ENCODE measurements at places on chromosomes 11 and 22. TPM values are rescaled to one million over a fixed set of nuclear protein-coding genes. Genes with fewer than 3 reads are reported as not detected.
A peak's percentile ranks its signal among the peaks of the same experiment; 100 is the strongest.

Gene MMP13
- total RNA-seq = not detected

Gene DEFB131B
- not detected for total RNA-seq

- DNase-seq = no peak
Observed at GRCh38 chr11:9756461-9756860, 92.6 kb downstream of the SWAP70 start.

Gene LRRC10B
- total RNA-seq = not detected

GRCh38 chr11:128469220-128469619, 118.1 kb downstream of the ETS1 start:
- no peak for DNase-seq

Gene FAM180B
- total RNA-seq = not detected

- no peak for DNase-seq
Observed at GRCh38 chr22:44180706-44181032, at the start of gene PARVG. TSS of gene PARVG (plus strand) at chr22:44180925. CDS start at chr22:44183330, 2,405 bp downstream.

- DNase-seq = no peak
Observed at GRCh38 chr11:76379807-76380158, 1.1 kb downstream of the THAP12 start.

DNA sequence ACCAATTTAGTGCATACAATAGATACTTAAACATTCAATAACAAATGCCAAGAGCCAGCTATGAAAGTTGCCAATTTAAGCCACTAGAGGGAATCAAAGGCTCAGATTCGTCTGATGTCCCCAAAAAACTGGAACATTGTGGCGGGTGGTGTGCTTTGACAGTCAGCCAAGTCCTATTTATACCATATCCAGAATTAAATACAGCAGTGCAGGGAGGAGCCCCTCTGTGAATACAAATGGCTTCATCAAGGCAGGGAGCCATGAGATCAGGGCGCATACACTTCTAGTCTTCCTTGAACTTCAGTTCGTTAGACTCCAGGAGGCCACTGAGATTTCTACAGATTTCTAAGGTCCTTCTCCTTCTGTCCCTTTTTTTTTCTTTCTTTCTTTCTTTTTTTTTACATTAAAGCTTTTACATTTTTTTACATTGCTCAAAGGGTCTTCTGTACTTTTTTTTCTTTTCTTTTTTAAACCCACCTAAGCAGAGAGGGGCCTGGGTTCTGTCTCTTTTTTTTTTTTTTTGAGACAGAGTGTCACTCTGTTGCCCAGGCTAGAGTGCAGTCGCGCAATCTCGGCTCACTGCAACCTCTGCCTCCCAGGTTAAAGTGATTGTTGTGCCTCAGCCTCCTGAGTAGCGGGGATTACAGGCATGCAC, 41.5 kb upstream of the HSPA8 start:
- DNase-seq = peak; percentile 44

DNA sequence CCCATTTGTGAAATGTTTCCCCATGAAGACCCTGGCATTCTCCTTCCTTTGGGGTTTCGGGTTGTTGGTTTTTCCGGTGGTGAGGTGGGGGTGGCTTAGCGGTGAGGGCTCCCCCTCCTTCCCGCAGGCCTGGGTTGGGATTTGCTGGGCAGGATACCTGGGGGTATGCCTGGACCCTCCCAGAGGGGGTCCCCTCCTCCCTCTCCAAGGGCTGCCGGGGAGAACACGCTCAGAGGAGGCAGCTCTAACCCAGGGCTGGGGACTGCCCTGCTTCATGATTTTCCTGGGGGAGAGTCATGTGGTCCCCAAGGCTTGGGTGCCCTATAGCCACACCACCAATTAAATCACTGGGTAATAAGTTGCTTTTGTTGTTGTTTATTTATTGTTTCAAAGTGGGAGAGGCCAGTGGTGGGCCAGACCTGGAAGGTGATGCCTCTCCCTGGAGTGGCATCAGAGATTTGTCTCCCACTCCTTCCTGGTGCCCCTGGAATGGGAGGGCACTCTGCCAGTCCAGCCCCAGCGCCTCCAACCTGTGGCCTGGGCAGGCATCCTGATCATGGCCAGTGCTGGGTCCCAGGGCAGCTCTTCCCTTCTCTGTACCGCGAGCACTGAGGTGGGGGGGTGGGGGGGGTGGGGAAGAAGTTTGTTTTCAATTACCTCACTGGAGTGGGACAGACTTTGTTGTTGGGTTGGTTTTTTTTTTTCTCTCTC, 1.3 kb upstream of the CLCF1 start:
- peak; percentile 54 for DNase-seq

Gene CASP1
- total RNA-seq = 4.1 TPM

Gene SLN
- not detected for total RNA-seq

DNA sequence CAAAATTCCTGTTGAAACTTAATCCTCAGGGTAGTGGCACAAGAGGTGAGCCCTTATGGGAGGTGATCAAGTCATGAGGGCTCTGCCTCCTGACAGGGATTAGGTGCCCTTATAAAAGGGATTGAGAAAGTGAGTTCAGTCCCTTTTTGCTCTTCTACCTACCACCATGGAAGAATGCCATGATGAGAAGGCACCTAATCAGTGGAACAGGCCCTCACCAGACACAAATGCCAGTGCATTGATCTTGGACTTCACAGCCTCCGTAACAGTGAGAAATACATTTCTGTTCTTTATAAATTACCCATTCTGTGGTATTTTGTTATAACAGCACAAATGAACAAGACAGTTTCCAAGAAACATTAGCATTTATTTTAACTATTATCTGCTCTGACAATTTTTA, 81.0 kb upstream of the MTMR2 start:
- no peak for DNase-seq

DNA sequence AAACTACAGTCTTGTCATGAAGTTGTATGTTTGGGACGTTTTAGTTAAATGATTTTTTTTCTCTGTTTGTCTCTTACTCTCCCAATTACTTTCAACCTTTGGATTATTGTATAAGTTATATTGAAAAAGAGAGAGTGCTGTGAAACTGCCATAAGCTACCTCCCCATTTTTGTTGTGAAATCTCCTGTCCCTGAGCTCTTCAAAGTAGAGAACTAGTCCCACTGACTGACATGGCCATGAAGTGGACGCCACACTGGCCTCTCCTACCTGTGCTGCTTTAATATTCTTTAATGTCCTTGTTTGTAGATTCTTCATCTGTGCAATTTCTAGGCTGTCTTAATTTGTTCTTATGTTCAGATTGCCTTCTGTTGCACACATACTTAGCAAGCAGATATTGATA, 56.3 kb downstream of the PPFIA1 start:
- peak; percentile 28 for DNase-seq

GRCh38 chr11:74138572-74138971, 32.2 kb downstream of the C2CD3 start:
- peak; percentile 81 for DNase-seq

Gene DRD4
- total RNA-seq = not detected

GRCh38 chr11:104338186-104338585, 174.2 kb upstream of the PDGFD start:
- DNase-seq = no peak

Gene OR2D2
- not detected for total RNA-seq

DNA sequence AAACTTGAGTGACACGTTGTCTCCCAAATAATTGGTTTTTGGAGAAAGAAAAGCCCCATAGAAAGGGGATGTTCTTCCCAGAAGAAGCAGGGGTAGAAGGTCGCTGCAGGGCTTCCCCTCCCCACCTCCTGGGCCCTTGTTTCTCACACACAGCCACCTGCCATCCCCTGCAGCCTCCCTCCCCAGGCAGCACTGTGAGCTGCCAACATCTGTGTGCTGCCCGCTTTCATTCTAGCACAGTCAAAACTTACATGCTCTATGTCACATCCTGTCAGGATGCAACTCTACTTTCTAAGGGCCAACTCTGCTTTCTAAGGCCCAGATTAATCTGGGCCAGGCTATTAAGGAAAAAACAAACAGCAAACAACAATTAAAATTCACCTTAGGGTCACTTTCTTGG, 309.4 kb upstream of the ZC3H12C start:
- DNase-seq = no peak

DNA sequence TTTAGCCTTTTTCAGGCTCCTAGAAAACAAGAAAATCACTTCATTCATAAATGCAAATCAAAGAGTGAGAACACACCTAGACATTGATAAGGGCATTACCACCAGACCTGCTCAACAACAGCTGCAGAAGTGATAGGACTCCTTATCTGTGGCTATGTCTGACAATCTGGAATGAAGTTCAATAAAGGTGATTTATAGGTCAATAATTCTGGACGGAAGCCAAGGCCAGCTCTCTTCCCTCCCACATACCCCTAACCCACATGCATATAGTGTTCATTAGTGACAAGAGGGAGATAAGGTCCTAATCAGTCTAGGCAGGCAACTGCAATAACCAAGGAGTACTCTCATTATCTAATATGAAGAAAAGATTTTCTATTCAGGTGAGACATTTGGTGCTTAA, 111.3 kb downstream of the ETS1 start:
- DNase-seq = no peak

- DNase-seq = peak; percentile 89
Observed at GRCh38 chr11:130383344-130384211, 44.8 kb downstream of the ADAMTS8 start.

- no peak for DNase-seq
Observed at GRCh38 chr22:40347300-40347699, 1.0 kb downstream of the ADSL start.

Gene KDM4D
- total RNA-seq = 0.41 TPM

DNA sequence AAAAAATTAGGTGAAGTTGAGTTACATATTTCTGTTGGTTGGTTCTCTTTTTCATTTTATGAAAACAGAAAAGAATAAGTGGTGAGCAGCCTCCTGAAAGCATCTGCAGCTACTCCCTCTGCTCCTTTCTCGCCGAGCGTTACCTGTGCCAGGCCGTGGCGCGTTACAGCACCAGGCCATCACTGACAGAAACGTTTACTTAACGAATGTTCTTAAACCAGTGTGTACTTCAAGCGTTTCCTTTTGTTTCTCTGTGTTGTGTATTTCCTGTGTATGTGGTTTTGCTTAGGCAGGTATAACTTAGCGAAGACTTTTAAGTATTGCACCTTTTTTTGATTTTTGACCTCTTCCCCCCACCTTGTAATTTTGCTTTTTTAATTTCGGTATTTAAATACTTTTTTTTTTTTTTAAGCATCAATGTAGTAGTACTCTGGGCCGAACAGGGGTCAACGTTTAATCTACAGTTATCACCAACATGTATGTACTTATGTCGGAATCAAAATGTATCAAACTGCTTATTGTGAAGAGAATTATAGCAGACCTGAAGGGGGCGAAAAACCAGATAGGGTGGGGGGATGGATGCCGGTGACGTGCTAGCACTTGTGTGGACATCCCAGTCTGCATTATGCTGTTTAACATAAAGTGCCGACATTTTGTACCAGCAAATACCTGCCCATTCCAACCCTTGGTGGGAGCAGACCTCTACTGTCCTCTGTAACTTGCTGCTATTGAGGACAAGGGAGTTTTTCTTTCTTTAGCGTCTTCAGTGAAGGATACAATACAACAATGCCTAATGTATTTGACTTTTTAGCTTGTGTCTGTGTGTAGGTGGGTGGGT, 21.6 kb upstream of the ADSL start:
- no peak for DNase-seq

DNA sequence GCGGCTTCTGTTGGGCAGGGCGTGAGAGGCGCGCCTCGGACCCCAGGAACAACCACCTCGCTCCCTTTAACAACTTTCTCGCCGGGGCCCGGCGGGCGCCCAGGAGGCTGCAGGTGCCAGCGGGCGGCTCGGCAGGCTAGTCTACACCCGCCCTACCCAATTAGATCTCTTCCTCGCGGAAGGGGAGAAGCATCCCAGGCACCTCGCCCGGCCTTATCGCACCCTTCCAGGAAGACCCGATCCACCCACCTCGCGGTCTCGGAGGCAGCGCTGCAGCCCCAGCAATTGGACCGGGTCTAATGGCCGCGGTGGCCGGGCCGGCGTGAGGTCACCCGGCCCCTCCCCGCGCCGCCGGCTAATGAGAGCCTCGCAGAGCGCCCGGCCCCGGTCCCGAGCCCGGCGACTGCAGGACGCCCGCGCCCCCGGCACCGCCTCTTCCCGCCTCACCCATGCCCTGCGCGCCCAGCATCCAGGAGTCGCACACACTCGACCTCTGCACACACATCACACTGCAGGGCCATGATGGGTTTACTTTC, at the start of gene PLAAT3:
Gene PLAAT3, minus strand, starts transcription at position 298 of the 536 bp plus-strand sequence. CDS start 419 bp downstream, outside the sequence.
- DNase-seq = peak; percentile 77

Gene C11orf97
- total RNA-seq = not detected

DNA sequence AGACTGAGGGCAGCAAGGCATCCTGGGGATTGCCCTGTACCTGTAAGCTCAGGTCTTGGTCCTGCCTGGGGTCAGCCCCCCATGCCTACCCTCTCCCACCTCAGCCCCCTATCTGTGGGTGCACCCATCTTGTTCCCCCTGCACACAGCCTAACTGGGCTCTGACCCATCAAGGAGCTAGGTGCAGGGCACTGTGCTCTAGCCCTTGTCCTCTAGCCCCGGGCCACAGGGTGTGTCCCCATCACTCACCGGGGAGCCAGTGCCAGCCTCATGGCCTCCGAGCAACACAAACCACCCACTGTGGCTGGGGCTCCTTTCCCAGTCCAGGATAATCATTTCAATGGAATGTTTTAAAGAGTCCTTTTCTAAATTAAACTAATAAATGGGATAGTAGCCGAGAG, 293.9 kb upstream of the PLET1 start:
- no peak for DNase-seq

DNA sequence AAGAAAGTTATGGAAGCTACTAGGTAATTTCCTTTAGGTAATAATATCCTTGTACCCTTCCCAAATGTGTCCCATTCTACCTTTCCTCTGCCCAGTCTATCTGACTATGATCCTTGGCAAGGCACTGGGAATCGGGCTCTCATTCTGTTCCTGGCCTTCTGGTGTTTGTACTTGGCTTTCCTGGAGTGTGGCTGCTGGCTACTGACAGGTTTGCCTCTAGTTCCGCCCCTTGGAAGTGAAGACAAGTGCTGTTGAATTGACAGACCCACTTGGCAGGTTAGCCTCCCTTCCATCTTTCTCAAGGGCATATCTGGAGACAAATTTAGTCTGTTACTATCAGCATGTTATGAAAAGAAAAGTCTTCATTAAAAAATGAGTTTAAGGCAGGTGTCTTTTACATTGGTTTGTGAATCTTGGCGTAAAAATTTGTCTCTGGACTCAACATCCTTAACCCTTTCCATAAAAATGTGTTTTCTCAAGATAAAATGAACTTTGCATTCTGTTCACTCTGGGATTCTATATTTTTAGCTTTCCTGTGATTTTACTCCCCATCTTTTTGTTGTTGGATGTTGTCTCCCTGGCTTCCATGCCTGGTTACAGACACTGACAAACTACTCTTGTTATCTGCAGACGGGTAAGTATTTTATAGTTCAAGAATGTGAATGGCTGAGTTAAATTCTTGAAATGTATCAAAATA, 287.4 kb upstream of the PDGFD start:
- no peak for DNase-seq

Gene RAB38
- total RNA-seq = not detected

DNA sequence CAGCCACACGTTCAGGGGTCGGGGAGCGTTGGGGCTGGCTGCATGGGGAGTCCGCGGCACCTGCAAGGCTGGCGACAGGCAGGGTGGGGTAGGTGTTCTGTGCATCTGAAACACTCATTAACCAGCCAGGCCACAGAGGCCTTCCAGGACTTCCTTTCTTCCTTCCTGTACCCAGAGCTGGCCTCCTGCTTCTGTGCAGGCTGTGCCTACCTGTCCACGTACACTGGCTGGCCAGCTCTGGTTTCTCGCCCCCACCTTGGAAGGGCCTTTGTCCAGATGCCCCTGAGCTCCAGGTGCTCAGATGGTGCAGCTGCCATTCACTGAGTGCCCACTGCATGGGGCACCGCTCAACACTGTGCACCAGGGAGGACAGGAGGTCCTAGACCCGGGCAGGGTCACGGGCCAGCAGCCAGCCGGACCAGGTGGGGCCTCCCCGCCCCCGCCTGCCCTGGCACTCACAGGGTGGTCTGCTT, 15.9 kb downstream of the TTLL12 start:
- no peak for DNase-seq

GRCh38 chr11:130220311-130221035, 60.9 kb downstream of the ST14 start:
- no peak for DNase-seq

GRCh38 chr11:121810291-121810690, 305.7 kb downstream of the BLID start:
- peak; percentile 49 for DNase-seq

Data from SJSA1 (cell line).